ENCODE measurements at places on chromosomes 12 and 14.

DNA sequence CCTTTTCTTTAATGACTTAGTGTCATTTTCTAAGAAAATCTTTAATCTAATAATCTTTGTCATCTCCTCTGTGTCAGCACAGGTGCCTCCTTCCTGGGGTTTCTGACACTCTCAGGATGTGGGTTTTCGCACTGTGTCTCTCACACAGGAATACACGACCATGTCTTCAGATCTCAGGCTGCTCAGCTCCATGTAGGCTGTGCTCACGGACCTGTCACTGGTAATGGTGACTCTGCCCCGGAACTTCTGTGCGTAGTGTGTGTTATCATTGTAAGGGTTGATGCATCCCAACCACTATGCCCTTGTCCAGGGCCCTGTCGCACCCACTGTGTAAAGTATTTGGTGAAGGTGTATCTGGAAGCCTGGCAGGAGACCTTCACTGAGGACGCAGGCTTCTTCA lies 647.8 kb downstream of the TMEM121 start:
- DNase-seq, result no peak

DNA sequence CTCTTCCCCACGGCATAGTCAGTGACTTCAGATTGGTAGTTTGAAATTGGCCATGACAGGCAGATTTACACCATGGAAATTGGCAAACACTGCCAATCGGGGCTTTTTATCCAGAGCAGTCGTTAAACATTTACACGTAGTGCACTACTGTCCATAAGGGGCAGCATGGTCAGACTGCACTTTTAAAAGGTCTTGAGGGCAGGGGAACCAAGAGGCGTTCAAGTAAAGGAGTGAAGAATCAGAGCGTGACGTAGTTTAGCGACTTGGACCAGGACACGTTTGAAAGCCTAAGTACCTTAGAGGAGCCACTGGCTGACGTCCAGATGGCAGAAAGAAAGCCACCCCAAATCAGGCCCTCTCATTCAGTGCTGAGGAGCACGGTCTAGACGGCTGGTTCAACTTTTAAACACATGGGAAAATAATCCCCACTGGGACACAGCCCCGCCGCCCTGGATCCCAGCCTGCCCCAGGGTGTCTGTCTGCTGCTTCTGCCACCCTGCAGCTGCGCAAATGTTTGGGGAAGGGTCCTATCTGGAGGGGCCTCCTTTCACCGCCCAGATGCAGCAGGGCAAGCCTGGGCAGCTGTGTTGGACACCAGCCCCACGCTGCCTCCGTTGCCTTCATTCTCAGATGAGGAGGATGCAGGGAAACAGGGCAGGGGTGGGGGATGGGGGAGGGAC lies 52.5 kb upstream of the PPP2R5C start:
- no peak for DNase-seq

- DNase-seq, result no peak
Measured at GRCh38 chr14:90274019-90274418, 17.7 kb downstream of the PSMC1 start.

- DNase-seq, result peak; percentile 7
Measured at GRCh38 chr14:77375973-77376770, 722 bp downstream of the TMED8 start.

- no peak for DNase-seq
Measured at GRCh38 chr12:67621926-67622325, 26.6 kb upstream of the DYRK2 start.

GRCh38 chr14:100822013-100822412 lies 3.9 kb upstream of the MEG3 start:
- DNase-seq, result no peak

- DNase-seq, result no peak
Measured at GRCh38 chr14:101577221-101577909, 16.1 kb downstream of the DIO3 start.

DNA sequence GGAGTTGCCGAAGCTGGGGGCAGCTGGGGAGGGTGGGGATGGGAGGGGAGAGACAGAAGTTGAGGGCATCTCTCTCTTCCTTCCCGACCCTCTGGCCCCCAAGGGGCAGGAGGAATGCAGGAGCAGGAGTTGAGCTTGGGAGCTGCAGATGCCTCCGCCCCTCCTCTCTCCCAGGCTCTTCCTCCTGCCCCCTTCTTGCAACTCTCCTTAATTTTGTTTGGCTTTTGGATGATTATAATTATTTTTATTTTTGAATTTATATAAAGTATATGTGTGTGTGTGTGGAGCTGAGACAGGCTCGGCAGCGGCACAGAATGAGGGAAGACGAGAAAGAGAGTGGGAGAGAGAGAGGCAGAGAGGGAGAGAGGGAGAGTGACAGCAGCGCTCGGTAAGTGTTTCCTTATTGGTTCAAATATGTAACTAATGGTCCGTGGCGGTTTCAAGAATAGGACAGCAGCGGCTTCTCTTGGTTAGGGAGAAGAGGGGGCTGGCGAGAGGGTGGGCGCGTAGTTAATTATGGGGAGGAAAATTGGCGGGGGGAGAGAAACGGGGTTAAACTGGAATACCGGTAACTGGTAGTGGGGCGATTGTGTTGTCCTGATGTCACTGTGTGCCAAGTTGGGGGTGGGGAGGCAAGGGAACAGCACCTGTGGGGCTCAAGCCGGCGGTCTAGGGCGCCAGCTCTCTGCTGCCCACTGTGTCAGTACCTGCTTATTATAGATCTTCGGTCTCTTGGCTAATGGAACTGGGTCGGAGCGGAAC lies 8.4 kb downstream of the HOXC8 start:
- DNase-seq, result no peak

- DNase-seq, result peak; percentile 92
Measured at GRCh38 chr12:65602610-65603295, 221.5 kb upstream of the HMGA2 start.

DNA sequence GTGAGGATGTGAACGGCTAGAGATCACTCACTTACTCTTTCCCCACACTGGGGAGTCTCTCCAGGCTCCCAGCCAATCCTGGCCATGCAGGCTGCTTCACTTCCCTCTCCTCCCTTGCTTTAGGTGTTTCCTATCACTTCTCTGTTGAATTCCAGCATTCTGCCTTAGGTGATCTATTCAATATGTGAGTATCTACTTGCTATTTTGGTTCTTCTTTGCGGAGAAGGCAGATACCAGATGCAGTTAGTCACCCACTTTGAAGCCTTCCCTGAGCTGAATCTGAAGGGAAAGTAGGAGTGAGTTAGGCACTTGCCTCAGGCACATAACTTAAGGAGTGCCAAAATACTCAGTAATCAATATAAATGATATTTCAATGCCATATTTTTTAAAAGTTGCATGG lies 36.0 kb upstream of the FAR2 start:
- DNase-seq, result no peak

DNA sequence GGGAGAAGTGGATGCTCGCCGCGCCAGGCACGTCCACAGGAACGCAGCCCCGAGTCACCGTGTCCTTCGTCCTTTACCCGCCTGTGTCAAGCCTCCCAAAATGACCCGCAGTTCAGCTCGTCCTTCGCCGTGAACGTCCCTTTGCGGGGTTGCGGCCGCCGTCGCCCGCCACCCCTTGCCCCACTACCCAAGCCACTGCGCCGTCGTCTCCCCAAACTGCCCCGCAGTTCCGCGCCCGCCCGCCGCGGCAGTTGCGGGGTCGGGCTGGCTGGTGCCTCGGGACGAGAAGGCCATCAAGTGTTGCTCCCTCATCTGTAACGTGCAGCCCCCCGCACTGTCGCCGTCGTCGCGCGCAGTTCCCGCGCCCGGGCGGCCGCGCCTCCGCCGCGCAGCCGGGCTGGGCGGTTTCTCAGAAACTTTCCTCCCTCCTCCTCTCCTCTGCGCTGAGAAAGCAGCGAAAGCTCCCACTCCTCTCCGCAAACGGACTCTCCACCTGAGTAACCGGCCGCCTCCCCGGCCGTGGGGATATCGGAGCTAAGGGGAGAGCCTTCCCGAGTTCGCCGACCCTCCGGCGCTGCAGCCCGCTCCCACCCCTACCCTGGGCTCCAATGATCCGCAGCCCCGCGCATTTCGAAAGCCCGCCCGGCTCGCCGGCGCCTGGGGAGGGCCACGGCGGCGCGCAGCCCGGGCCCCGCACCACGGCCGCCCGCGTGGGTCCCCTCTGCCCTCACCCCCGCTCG lies 6.7 kb downstream of the CDKN1B start:
- DNase-seq, result no peak

- no peak for DNase-seq
Measured at GRCh38 chr12:91785655-91786498, 359.8 kb downstream of the BTG1 start.

- DNase-seq, result no peak
Measured at GRCh38 chr14:96095058-96095457, 55.9 kb downstream of the C14orf132 start.

- DNase-seq, result no peak
Measured at GRCh38 chr12:25819691-25820090, 138.8 kb upstream of the RASSF8 start.

GRCh38 chr12:29234965-29235626 lies 86.0 kb downstream of the FAR2 start:
- no peak for DNase-seq

DNA sequence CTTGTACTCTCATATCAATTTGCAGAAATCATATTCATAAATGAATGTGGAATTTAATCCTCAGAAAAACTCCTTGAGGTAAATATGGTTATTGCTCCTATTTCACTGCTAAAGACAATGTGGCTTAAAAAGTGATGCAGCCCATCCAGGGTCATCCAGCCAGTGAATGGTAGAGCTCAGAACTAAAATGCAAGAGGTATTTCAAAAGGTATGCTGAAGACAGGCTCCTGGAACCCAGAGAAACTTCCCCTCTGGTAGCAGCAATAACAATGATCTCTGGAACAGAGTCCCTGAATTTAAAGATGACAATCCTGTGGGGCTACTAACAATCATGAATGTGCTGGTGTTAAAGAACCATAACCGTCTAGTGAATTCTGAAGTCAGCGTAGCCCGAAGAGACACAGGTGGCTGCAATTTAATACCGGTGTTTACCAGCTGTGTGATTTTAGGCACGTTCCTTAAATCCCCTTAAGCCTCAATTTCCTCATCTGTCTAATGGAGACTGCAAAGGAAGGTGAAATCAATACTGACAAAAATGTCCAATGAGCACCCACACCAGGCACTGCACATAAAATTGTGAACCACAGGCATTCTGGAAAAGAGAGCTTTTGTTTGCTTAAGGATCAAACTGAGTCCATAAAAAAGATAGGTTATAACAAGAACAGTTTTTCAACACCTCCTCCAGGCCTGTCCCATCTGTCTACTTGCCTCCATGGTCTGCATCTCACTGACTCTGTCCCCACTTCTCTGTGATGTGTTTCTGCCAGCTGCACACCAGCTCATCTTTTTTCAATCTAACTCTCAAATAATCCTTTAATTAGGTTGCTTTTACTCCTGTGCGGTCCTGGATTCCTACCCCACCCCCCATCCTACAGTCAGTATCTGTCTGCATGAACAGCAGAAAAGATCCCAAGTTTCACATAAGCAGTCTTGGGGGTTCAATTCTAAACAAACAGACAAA lies 10.5 kb downstream of the TM7SF3 start:
- no peak for DNase-seq

GRCh38 chr12:4268329-4269181 lies 5.0 kb upstream of the CCND2 start:
- no peak for DNase-seq

DNA sequence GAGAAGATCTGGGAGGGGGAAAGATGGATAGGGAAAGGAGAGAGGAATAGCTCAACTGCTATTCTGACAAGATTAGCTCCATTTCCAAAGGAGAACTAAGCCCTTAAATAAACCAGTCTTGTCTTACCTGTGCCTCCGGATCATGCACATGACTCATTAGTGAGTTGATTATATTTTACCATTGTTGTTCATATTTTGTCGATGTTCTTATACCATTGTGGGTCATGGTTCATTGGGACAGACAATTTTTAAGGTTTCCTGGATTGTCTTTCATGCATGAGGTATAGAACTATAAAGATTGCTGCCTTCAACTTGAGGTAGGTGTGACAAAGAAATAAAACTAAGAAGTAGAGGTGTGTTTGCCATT lies 243.0 kb upstream of the ATP2B1 start:
- no peak for DNase-seq

DNA sequence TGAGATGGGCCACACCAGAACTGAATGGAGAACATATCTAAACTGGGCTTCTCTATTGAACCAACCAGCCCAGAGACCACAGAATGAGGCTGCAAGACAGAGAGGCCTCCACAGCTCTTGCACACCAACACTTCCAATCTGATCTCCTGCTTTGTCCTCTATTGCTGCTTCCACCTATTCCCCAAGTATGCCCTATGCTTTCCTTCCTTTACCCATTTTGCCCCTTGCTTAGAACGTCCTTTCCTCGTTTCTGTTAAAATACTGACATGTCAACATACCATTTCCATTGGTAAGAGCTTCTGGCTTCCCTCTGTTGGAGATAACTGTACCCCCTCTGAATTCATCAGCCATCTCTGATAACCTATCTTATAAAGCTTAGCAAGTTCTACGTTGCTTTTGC lies 2.8 kb downstream of the SLC2A13 start:
- DNase-seq, result no peak

- peak; percentile 41 for DNase-seq
Measured at GRCh38 chr12:6461401-6462233, 8.9 kb downstream of the VAMP1 start.

- DNase-seq, result peak; percentile 25
Measured at GRCh38 chr14:32606301-32606700, 277.2 kb downstream of the AKAP6 start.

DNA sequence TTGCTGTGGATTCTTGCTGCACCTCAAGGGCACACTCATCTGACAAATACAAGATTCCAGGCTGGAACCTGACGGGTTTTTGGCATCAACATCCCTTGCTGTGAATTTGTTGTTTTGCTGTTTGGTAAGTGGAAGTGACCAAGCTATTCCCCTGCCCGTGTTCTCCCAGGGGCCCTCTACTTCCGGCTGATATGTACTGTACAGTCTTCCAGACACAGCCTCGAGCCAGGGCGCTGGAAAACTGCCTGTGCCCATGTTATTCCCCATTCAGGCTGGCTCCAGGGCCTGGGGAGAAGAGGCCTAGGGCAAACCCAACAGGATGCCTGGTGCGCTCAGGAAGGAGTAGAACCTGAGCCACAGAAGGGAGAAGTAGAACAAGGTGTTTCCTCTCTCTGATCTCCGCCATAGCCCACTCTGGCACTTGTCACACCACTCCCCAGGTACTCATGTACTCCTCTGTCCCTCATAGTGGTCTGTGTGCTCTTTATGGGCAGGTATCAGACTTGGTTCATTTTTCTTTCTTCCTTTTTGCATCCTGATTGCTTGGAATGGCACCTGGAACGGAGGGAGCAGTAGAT lies 67.8 kb upstream of the LTA4H start:
- no peak for DNase-seq

- DNase-seq, result peak; percentile 18
Measured at GRCh38 chr12:69898236-69898635, 73.2 kb downstream of the MYRFL start.

DNA sequence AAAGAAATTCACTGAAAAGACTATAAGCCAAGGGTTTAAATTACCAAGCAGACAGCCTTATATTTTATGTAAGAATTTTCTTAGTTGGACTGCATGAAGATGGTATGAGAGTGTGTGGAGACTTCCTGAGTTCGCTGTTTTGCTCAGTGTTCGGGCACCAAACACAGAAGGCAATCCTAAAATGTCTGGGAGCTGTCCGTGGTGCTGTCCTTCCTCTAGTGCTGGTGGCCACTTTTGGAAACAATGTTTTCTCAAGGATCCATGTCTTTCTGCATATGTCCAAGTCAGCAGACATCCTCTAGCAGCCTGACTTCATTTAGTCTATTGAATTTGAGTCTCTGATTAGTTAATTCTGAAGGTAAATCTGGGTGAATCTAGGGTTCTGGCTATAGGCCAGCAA lies 135.8 kb downstream of the SLC8A3 start:
- DNase-seq, result peak; percentile 23

GRCh38 chr12:24172031-24172772 lies 222.7 kb upstream of the SOX5 start:
- DNase-seq, result no peak

All from brain microvascular endothelial cell (primary cell).